ENCODE measurements at places on chromosomes 12 and 14.

DNA sequence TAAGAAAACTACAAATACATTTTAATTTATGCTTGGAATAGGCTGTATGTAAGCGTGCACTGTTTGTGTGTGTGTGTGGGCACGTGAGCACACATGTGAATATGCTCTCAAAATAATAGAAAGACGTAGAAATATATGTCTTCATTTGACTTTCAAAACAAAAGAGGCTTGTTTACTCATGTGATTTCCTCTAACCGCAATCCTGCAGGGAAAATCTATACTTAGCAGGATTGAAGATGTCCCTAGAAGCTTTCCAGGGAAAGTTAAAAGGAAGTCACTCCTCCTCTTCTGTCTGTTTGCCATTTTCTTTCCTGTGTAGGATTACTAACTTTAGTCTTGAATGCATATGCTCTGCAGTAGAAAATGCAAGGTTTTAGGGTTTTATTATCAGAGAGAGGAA is 404.7 kb downstream of the MDGA2 start:
- DNase-seq, result no peak

DNA sequence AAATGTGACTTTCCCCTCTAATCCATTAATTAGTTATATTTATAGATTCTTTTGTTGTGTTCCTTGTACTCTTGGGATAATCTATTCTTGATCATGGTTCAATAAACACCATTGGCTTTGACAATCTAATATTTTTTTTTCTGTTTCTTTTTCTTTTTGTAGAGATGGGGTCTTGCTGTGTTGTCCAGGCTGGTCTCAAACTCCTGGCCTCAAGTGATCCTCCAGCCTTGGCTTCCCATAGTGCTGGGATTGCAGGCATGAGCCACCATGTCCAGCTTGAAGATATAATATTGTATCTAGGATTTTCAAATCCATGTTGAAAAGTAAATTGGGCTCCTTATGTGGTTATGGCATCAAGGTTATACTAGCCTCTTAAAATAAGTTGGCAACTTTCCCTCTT is 6.2 kb downstream of the DNAL1 start:
- no peak for DNase-seq

- no peak for DNase-seq
These were observed 15.0 kb upstream of the NEDD1 start for GRCh38 chr12:96892104-96892503.

DNA sequence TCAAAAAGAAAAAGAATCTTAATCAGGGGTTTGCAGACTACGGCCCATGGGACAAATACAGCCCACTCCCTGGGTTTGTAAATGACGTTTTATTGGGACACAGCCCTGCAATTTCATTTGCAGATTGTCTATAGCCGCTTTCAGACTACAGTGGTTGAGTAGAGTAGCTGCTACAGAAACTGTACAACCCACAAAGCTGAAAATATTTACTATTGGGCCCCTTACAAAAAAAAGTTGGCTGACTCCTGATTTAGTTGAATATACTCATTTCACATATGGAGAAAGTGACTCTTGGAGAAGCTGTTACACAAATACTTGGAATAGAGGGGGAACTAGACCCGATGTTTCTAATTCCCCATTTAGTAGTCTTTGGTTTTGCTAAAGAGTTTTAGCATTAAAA is 162.5 kb upstream of the NOS1 start:
- no peak for DNase-seq

DNA sequence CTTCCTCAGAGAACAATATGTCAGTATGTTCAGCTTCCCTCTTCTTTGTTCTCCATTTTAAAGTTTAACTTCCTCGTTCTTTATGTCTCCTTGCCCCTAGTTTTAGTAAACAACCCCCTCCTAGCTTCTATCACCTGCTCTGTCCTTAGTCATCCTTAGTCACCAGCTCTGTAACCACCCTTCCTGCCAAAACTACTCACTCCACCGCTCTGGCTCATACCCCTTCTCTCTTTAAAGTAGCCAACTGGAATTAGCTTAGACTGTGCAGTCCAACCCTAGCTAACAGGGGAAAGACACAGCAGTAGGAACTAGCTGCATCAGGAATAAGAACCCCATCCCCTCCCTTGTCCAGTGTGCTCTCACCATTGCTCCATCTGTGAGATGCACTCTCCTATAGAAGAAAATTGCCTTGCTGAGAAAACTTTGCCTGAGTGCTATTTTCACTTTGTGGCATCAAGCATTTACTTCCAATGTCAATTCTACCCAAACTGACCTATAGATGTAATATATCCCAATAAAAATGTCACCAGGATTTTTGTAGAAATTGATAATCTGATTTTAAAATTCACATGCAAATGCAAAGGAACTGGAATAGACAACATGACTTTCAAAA is 603.2 kb downstream of the C12orf50 start:
- no peak for DNase-seq

DNA sequence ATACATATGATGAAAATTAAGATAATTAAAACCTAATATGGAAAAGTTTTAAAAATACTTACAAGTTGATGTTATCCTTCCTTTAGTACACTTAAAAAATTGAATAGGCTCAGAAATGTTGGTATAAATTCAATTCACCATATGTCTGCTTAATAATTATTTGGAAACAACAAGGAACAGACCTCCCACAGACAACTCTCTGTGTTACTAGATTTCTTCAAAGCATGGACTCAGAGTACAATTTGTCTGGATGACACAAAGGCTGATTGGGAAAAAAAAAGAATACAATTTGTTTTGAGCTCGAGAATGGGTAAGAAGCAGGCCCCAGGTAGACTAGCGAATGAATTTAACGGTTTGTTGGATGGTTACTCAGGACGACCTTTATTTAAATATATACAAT is 48.9 kb upstream of the BTG1 start:
- no peak for DNase-seq

DNA sequence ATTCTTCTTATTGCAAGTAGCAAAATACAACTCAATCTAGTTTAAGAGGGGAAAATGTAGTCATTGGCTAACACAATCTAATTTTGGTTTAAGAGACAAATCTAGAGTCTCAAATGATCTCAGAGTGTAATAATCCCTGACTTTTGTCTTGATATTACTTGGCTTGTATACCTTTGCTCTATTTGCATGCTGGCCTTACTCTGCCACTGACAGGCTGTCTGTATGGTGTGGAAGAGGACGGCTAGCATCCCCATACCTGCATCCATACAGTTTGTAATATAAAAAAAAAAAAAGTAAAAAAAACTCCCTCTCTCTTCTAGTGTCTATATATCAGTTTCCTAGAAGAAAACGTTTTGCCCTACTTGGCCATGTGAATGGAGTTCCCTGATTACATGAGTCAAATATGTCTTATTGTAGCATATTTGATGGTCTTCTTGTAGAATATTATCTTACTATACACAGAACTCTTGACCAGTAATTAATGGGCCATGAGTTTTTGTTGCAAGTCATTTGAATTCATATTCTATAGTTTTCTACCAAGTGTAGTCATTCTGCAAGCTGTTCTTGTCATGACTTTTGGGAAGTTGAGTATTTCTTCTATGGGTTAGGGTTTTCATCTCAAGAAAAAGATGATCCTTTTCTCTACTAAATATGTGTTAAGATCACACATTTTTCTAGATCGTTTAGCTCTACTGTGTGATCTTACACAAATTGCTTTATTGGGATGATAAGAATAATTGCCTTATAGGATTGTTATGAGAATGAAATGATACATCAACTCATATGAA is 8.2 kb downstream of the HIF1A start:
- DNase-seq, result no peak

DNA sequence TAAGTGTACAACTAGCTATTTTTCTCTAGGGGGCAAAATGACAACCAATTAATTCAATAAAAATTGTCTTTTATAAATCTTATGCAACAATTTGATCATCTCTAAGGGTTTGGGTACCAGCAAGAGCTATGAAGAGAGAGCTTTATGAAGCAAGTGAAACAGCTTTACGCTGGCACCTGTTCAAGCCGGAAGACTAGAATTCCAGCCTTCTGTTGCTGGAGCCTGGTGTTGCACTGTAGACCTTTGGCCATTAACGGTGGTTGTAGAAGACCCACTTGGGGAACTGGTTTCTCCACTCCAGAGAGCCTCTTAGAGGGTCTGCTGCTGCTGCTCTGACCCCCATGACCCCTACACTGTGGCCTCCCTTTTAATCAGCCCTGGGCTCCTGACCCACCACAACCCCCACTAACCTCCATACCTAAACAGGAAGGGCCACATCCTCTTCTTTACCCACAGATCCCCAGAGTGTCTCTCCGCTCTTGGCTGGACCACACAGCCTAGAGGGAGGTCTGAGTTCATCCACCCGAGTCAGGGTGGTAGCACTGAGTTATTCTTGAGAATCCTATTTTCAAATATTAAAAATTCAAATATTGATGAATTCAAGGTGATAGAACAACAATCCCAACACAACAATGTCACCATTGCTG is 54.6 kb upstream of the STON2 start:
- no peak for DNase-seq
